ENCODE measurements at places on chromosomes 7 and 10.

DNA sequence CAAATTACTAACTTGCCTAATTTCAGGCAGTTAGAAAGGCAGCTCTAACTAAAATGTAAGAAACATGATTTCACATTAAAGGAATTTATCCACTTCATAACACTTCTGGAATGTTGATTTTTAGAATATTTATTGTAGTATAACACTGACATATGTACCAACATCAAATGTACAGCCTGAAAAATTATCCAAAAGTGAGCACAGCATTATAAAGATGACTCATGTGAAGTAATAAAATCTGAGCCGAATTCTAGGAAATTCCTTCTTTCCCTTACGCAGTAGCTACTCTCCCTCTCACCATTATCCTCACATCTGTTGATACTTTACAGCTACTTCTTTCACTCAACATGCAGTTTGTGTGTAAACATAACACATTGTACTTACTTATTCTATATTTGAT, 610.6 kb downstream of the ZWINT start:
- DNase-seq, result no peak

- DNase-seq, result no peak
These were observed 5.0 kb downstream of the EIF3B start for GRCh38 chr7:2359610-2360009.

DNA sequence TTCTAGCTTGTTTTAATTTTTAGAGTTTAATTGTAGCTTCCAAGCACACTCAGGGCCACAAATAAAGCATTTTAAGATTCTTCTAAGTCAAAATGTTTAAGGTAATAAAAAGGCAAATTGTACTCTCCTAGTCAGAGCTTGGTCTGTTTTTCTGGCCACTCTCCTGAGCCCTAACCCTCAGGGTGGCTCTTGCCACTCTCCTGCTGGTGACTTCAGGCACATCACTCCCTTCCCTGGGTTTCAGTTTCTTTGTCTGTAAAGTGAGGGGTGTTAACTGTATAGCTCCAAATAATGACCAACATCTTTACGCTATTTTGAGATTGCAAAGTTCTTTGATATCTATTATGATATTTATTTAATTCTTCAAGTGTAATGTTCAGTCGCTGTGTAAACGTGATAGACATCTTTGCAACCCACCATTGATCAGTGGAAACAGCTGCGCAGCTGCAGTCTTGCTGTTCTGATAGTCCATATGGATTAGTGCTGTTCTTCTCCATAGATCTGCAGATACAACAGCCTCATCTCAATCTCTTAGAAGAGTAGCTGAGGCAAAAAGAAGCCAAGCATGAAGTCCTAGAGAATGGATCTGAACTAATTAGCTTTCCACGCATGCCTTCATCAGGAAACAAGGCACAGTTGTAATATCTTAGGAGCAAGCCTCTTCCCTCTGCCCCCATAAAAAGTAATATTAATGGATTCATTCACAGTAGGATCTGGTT, 189.9 kb downstream of the PLPP4 start:
- no peak for DNase-seq

- no peak for DNase-seq
These were observed 87.3 kb downstream of the ADCY1 start for GRCh38 chr7:45661302-45661995.

DNA sequence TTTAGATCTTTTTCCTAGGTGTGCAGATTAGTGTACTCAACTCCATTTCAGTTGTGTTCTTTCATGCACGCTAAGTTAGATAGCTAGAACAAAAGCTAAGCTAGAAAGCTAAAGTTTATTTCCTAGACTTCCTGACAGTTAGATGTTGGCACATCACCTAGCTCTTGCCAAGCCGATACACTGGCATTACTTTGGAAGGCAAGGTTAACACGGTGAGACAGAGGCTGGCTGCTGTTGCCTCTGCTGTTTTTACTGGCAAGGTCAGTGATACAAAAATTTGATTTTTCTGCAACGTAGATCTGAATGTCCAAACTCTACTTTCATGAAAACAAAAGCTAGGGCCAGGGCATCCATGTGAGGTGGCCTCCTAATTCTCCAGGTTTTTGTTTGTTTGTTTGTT, 203.4 kb downstream of the IMMP2L start:
- DNase-seq, result no peak

DNA sequence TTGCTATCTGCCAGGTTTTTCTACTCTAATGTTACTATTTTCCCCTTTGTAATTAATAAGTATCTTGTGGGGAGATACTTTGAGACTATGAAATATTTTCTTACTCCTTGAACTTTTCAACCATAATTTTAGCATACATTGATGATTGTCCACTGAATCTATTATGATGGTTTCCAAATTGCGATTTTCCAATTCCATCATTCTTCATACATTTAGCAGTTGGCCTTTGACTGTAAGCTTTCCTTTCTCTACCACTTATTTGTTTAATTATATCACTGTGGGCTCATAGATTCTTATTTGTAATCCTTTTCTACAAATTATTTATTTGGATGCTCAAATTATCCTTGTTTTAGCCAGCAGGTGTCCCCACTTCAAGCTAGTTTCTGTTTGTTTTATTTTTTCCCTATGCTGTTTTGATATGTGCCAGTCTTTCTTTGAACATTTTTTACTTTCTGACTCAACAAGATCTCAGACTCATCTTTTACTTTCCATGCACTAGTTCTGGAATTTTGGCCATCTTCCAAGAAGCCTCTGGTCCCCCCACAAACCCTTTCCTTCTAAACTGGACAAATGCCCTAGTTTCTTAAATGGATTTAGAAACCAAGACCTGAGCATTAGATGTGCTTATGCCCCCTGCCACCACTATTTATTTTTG, 11.4 kb upstream of the MRPS16 start:
- DNase-seq, result no peak

- no peak for DNase-seq
These were observed 8.5 kb downstream of the SP8 start for GRCh38 chr7:20778063-20778721.

DNA sequence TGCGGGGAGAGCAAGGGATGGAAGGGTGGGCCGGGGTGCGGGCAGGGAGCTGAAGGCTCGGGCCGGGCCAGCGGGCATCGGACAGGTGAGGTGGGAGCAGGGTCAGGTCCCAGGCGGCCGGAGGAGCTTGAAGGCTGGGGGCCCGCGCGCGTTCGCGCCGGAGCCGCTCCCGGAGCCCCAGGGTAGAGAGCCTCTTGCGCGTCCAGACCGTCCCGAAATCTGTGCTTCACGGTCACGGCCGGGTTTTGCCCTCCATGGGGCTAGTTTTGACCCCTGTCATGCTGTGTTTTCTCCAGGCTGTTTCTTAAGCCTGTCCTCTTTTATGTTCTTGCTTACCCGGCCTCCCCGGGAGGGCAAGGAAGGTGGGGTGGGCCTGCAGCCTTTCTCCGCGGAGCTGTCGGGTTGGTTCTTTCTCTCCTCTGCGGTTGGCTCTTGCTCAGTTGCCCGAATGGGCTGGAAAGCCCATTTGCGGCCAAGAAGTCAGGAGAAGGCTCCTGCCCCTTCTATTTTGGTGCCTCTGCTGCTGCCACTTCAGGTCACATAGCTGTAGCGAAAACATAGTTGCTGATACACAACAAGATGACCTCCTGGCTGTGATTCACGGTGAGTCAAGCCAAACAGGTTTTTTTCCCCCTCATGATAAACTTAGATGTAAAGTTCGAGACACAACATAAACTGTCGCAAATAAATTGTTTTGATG, 650 bp downstream of the UBE2D1 start:
- DNase-seq, result no peak

GRCh38 chr7:136074843-136075242, 97.7 kb upstream of the MTPN start:
- DNase-seq, result no peak

GRCh38 chr10:51397695-51398094, 301.7 kb downstream of the CSTF2T start:
- DNase-seq, result no peak

DNA sequence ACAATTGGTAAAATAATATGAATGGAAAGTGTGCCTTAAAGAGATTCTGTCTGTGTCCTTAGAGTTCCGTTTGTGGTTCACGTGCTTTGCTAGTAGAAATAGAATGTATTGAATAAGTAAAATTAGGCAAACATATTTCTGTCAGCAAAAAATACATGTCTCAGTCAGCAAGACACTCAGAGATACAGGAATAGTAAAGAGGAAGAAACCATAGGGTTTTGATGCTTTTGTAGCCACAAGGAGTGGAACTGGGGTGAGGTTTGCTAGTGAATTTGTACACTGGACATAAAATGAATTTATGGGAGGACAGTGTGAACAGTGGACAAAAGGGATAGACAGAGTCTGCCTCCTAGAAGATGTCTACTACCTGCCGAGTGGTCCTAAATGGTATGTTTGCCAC, 289.2 kb upstream of the NRP1 start:
- no peak for DNase-seq

Measured in NT2/D1 (cell line).